MV-4-11 (cell line): ENCODE measurements at places on chromosomes 1 and 21.
A peak's percentile ranks its signal among the peaks of the same experiment; 100 is the strongest.

DNA sequence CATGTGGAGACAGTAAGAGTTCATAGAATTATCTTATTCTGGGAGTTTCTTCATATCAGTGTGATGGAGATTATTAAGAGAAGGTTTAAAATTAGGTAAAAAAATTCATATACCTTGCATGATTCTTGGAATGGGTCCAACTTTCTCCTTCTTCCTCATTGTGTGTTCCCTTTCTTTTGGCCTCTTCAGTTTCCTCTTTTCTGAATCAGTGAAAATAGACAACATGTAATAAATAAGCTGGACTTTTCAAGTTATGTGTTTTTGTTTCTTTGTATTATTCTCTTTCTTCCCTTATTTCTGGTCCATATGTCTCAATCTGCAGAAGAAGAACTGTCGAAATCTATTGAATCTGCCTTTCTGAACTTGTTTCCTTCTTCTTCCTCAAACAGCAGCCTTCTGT, 30.5 kb downstream of the C4BPA start:
- DNase-seq = peak; percentile 70

GRCh38 chr1:85502625-85503083, 37.7 kb upstream of the DDAH1 start:
- peak; percentile 32 for DNase-seq

DNA sequence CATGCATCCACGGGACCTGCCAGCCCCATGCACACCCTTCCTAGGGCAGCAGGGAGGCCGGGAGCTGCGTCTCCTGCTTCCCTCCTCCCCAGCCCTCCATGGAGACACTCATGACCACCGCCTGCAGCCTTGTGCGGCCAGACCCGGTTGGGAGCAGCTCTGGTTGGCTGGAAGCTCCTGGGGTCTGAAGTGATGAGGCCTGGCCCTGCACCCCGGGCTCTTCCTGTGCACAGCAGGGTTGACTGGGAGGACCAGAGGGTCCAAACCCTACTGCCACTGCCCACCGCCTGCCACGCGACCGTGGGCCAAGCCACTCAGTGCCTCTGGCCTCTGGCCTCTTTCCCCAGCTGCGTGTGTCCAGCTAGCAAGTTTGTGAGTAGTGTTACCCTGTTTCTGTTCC, 111.1 kb upstream of the COL6A1 start:
- DNase-seq = no peak

GRCh38 chr1:59672851-59673572, 141.7 kb upstream of the HOOK1 start:
- no peak for DNase-seq

DNA sequence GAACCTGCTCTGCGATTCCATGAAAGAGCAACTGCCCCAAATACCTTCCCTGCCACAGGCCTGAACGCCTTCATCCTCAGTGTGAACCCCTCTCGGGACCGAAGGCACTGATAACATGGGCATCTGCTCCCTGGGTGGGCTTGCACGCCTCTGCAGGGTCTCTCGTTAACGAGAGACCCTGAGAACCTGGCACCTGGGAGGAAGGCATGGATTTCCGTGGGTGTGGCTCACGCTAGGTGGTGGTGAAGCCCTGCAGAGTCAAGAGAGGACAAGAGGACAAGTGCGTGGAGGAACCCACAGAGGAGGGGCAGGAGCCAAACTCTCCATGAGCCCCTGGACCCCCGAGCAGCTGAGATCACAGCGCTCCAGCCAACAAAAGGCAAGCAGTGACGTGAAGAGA, 26.8 kb upstream of the COL6A2 start:
- no peak for DNase-seq

DNA sequence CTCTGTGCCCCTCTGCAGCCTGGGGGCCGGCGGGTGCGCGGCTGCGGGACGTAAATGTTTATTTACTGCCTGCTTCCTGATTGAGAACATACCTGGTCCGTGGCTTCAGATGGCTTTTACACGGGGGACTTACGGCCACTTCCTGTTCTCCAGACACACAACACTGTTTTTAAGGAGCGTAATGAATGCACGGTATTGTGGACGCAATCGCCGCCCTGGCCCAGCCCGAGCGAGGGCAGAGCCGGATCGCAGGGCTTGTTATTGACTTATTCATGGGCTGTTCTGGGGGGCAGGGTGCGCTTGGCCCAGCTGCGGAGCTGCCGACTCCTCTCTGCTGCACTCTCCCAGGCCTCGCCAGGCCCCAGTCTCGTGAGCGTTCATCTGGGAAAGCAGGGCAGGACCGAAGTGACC, 52.8 kb upstream of the ACTRT2 start:
- DNase-seq = no peak

DNA sequence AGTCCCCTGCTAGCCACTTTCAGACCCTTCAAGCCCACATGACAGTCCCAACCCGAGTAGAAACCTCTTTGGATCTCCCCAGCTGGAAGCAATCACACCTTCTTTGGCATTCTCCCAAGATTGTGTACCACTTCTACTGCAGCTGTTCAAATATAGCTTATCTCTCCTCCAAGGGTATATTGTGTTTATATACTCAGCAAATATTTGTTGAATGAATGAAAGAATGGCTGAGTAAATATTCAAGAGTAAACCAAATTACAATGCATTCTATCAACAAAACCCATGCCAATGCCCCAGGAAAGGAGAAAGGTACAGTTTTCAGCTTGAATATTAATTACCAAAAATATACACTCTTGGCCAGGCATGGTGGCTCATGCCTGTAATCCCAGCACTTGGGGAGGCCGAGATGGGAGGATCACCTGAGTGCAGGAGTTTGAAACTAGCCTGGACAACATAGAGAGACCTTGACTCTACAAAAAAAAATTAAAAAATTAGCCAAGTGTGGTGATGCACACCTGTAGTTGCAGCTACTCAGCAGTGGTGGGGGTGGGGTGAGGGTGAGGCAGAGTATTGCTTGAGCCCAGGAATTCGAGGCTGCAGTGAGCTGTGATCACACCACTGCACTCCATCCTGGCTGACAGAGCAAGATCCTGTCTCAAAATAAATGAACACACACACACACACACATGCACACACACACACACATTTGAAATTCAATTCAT, 68.5 kb downstream of the NIBAN1 start:
- DNase-seq = no peak

DNA sequence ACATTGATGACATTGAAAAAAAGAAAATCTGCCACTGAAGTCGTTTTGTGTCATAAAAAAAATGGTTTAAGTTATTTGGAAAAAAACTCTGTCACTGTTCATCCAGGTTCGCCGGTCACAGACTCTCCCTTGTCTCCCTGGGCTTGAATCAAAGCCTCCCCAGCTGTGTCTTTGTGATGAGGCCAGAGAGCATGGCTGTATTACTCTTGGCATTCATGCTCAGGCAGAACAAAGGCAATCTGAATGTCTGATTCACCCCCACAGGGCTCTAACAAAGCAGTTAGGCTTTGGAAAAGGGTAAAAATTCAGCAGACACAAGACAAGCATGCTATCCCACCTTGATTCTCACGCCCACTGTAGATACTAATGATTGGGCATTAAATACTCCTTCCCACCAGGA, 304.3 kb upstream of the PLD5 start:
- DNase-seq = no peak

- DNase-seq = no peak
Observed at GRCh38 chr1:17139637-17140036, 20.4 kb upstream of the PADI2 start.

DNA sequence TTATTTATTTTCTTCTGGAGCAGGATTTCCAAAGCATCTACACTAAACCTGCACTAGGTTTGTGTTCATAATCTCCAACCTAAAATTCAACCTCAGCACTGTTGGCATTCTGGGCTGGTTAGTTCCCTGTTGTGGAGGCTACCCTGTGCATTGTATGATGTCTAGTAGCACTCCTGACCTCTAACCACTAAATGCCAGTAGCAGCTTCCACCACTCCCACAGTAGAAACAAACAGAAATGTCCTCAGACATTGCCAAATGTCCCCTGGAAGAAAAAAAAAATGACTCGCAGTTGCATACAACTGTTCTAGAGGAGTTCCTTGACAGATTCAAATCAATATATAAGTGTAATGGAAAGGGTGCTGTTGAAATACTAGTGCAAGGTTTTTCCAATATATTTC, 18.9 kb downstream of the GRIK1 start:
- peak; percentile 75 for DNase-seq

- no peak for DNase-seq
Observed at GRCh38 chr1:103075316-103076000, 32.9 kb downstream of the COL11A1 start.

GRCh38 chr1:111804776-111805175, 49.1 kb downstream of the DDX20 start:
- DNase-seq = no peak

DNA sequence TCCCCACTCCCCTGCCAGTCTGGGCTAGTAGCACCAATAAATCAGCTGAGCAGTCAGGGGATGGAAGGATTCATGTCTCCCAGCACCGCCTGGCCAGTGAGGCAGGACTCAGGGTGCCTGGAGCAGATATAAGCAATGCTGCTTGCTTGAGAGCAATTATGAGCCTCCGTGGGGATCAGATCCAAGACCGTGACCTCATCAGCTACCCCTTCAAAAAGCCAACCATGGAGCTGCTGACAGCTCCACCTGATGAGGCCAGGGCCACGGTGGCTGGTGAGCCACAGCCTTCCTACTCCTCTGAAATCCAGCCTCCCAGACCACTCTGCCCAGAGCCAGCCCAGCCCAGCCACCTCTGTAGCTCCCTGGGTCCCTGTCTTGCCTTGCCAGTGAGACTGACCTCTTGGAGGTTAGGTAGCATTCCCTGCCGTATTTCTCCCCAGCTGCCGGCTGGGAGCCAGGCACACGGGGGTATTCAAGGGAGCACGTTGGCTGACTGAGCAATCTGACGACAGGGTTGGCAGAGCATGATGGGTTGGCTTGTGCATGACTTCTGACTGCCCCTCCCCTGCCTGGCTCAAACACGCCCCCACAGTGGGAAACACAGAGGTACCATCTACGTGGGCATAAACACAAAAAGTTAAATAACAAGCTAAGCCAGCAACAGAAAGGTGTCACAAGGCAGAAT, 28.4 kb downstream of the SYT2 start:
- no peak for DNase-seq

- no peak for DNase-seq
Observed at GRCh38 chr1:208167261-208167869, 76.8 kb downstream of the PLXNA2 start.

GRCh38 chr1:182601416-182601786, 2.8 kb downstream of the RGS16 start:
- peak; percentile 49 for DNase-seq

DNA sequence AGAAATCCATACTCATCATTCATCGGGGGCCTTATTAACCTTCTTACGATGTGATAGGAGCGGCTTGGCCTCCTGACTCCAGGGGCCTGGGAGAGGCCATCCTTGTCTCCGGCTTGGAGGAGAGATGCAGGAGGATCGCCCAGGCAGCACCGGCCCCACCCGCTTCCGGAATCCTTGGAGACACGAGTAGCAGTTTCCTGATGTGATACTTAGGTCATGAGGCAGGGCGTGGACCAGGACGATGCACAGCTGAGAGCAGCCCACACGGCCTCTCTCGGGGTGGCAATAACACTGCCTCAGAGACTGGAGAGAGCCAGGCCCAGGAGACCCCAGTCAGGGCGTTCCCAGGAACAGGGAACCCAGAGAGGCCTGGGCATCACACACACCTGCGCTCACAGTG, 163.6 kb upstream of the ARHGEF16 start:
- DNase-seq = no peak

DNA sequence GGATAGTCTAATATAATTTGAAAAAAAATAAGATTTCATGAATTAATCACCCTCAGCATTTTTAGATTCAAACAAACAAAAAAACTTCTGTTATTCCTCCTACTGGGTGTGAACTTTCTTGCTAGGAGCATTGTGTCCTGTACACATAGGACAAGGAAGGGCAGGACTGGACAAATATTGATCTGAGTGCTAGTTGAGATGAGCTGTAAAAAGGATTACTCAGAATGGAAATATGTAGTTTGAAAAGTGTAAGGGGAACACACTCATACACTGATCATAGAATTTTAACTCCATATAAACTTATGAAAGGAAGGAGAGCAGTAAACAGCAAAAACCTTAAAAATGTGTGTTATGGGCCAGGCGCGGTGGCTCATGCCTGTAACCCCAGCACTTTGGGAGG, 156.5 kb upstream of the ZNF648 start:
- DNase-seq = no peak

- DNase-seq = no peak
Observed at GRCh38 chr1:89701746-89702241, 68.9 kb downstream of the LRRC8C start.

DNA sequence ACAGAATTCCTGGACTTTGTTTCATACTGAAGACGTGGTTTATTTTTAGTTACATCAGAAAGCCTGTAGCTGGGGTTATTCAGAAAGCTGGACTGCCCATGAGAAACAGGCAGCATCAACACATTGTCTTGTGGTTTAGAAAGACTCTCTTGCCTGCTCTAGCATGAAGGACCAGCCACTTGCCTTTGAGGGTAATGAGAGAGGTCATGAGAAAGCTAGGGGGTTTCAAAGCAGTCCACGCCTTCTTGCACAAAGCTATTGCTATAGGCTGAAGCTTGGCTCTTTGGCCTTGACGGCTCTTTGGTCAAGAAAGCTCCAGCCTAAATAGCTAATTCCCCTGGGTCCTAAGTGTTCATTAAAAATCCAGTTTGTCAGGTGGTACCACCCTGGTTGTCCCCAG, 208.1 kb downstream of the PRDM2 start:
- no peak for DNase-seq

- no peak for DNase-seq
Observed at GRCh38 chr21:41163091-41163490, 4.9 kb upstream of the BACE2 start.

- peak; percentile 11 for DNase-seq
Observed at GRCh38 chr1:12556368-12556930, 61.6 kb downstream of the DHRS3 start.

- DNase-seq = no peak
Observed at GRCh38 chr1:9441451-9442133, 97.7 kb upstream of the SLC25A33 start.

DNA sequence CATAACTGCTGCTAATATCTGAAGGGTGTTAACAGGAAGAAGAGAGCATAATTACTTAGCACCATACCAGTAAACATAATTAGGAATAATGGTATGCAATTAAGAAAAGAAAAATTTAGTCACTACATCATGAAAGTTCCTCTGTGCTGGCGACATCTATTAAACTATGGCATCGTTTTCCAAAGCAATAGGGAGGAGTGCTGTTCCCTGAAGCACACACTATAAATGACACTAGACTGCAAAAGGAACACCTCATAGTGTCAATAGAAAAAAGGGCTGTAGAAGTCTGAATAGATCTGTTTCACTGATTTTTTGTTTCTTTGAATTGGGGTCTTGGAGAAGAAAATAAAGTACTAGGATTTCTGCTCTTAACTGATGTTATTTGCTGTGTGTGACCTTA, 773.6 kb upstream of the B3GALT2 start:
- DNase-seq = no peak

DNA sequence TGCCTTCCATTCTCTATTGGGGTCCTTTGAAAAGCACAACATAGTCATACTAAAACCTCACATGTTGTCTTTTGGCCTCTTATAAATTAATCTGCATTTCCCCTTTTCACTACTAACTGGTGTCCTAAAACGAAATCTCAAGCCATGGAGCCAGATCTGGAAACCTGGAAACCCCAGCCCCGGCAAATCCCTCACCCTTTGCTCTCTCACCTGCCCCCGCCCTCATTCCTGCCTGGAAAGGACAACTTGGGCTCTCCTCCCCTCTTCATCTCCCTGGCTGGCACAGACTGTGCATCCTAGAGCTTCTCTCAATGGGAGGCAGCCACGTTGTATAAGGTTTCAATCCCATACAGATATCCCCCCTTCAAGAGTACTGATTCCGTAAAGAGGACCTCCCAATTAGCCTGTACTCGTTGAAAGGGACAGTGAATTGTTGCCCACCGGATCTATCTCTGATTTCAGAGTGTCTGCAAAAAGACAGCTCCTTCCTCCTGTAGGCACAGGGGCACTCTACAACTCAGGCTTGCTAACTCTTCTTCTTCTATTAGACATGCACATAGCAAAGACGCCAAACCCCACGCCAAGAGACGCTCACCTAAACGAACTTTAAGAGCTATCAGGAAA, 1.4 kb downstream of the DUSP10 start:
- DNase-seq = no peak
